ENCODE measurements at places on chromosomes 3 and 15. TPM values are rescaled to one million over a fixed set of nuclear protein-coding genes. Genes with fewer than 3 reads are reported as not detected.

Gene KNL1
- 2.4 TPM for total RNA-seq

Gene CEMIP
- total RNA-seq = 1.7 TPM

Gene GP5
- total RNA-seq = not detected

Gene FSIP1
- total RNA-seq = 8.6 TPM

Gene MYL3
- total RNA-seq = 0.79 TPM

Gene SEC22C
- 11.4 TPM for total RNA-seq

Gene C3orf70
- 15.6 TPM for total RNA-seq

Gene SNX33
- 29.3 TPM for total RNA-seq

Gene LIPC
- 3.0 TPM for total RNA-seq

Gene ROPN1
- total RNA-seq = 2.0 TPM

Gene UTS2B
- total RNA-seq = not detected

Gene RAB8B
- total RNA-seq = 11.3 TPM

Gene ACP3
- total RNA-seq = 32.6 TPM

Gene CKMT1A
- 162 TPM for total RNA-seq

Gene GADL1
- not detected for total RNA-seq

Gene SEMA7A
- 1.7 TPM for total RNA-seq

Gene LDHAL6B
- not detected for total RNA-seq

Gene NR2F2
- total RNA-seq = 35.3 TPM

Gene FAM3D
- total RNA-seq = 690 TPM

Gene ASB14
- not detected for total RNA-seq

Gene TERC
- not detected for total RNA-seq

Gene SLC2A2
- not detected for total RNA-seq

Gene MINAR1
- 0.28 TPM for total RNA-seq

Gene MOBP
- total RNA-seq = 0.27 TPM

Gene PDE8A
- total RNA-seq = 99.8 TPM

Gene AMT
- total RNA-seq = 24.7 TPM

Gene TM6SF1
- 2.0 TPM for total RNA-seq

Gene AMOTL2
- total RNA-seq = 18.7 TPM

Gene CTXN2
- total RNA-seq = not detected

Gene MAGEL2
- total RNA-seq = 0.06 TPM

Gene RNF7
- total RNA-seq = 114 TPM

Gene FAM162A
- total RNA-seq = 212 TPM

Gene SLC22A14
- total RNA-seq = not detected

Gene CCR9
- 0.12 TPM for total RNA-seq

Gene P2RY13
- total RNA-seq = 0.15 TPM

Gene MB21D2
- total RNA-seq = 2.8 TPM

Gene ATOSA
- total RNA-seq = 46.4 TPM

Gene SUSD5
- 0.37 TPM for total RNA-seq

Gene HRG
- total RNA-seq = not detected

Gene C3orf85
- 14.3 TPM for total RNA-seq

Gene IGSF11
- 0.50 TPM for total RNA-seq

Gene SGO1
- 2.8 TPM for total RNA-seq

Gene ONECUT1
- not detected for total RNA-seq
